Stimulated activated CD8-positive, alpha-beta memory T cell treated with anti-CD3 and anti-CD28 coated beads, Interleukin-7, amount 100 ng/mL, for 1 hour (primary cell): ENCODE measurements at places on chromosomes 11 and 22.

- DNase-seq, result no peak
These were observed 115.4 kb upstream of the SEZ6L start for GRCh38 chr22:26053737-26054316.

DNA sequence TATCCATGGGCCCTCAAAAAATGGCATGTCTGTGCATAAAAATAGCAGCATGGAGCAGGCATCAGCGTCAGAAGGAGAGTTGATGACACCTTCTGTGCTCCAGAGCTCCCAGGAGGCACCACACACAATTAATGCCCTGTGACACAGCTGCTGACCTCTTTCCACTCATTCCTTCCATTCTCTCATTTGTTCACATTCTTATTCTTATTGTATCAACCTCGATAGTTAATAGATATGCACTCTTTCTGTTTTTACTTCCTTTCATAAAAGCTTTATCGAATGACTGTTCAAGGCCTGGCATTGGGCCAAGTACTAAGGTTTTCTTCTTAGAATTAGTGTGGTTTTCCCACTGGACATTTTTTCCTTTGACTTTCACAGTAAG lies 266.0 kb upstream of the MTNR1B start:
- no peak for DNase-seq

GRCh38 chr11:56819916-56820315 lies 71.4 kb upstream of the OR9G4 start:
- no peak for DNase-seq

- no peak for DNase-seq
These were observed 28.6 kb upstream of the PPARA start for GRCh38 chr22:46121523-46122287.

GRCh38 chr11:112134473-112134872 lies 29.4 kb downstream of the IL18 start:
- no peak for DNase-seq

GRCh38 chr11:60777572-60777971 lies 7.6 kb upstream of the MS4A10 start:
- DNase-seq, result no peak

- no peak for DNase-seq
These were observed 906.3 kb downstream of the DLG2 start for GRCh38 chr11:84720706-84721402.

GRCh38 chr11:2459016-2459725 lies 14.4 kb downstream of the KCNQ1 start:
- DNase-seq, result no peak

- DNase-seq, result no peak
These were observed 16.5 kb downstream of the LRRC10B start for GRCh38 chr11:61524963-61525587.

GRCh38 chr11:18264035-18264434 lies 2.0 kb upstream of the SAA1 start:
- DNase-seq, result no peak

- DNase-seq, result no peak
These were observed 276.4 kb upstream of the PLET1 start for GRCh38 chr11:112537026-112537425.

- DNase-seq, result no peak
These were observed 61.2 kb downstream of the TSPAN18 start for GRCh38 chr11:44787981-44788380.

GRCh38 chr11:35725885-35726284 lies 63.3 kb downstream of the TRIM44 start:
- DNase-seq, result no peak

DNA sequence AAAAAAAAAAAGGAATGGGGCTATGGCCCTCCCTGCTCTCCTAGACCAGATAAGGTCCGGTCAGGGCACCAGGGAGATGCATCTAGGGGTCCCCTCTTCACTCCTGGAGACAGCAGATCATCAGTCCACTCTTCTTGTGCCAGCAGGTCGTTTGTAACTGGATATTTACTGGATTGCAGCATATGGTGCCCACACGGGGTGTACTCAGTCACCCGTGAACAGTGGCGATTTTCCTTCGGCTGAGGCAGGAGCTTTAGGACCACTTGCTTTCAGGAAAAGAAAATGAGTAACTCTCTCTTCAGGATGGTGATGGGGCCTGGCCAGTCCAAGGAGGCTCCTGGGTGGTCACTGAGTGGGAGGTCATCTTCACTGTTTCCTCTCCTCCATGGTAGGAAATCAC lies 38.3 kb upstream of the RAB1B start:
- no peak for DNase-seq

DNA sequence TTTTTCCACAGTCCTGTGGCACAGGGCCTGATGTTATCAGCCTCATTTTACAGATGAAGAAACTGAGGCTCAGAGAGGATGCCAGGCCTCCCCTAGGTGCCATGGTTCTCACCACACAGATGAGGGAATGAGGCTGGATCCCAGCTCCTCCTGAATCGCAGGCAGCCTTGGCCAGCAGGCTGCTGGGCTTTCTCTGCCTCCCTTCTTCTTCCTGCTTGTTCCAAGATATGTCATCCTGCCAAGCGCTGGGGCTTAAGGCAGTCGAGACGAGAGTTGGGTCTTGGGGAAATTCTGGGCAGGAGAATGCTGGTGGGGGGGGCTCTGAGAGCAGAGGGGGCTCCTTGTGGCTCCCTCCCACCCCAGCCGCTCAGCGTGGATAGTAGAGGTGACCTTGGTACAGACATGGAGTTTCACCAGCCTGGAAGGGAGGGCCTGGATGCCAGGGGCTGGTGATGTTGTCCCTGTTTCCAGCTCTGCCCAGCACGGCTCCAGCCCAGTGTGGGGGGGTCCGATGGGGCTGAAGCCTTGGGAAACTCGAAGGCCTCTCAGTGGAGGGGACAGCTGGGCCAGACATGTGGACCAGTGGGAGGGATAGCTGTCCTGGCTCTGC lies 16.6 kb upstream of the MPPED1 start:
- no peak for DNase-seq

GRCh38 chr11:79461144-79461543 lies 20.3 kb upstream of the TENM4 start:
- no peak for DNase-seq

- DNase-seq, result no peak
These were observed 241.4 kb downstream of the BRD1 start for GRCh38 chr22:49586244-49586748.

DNA sequence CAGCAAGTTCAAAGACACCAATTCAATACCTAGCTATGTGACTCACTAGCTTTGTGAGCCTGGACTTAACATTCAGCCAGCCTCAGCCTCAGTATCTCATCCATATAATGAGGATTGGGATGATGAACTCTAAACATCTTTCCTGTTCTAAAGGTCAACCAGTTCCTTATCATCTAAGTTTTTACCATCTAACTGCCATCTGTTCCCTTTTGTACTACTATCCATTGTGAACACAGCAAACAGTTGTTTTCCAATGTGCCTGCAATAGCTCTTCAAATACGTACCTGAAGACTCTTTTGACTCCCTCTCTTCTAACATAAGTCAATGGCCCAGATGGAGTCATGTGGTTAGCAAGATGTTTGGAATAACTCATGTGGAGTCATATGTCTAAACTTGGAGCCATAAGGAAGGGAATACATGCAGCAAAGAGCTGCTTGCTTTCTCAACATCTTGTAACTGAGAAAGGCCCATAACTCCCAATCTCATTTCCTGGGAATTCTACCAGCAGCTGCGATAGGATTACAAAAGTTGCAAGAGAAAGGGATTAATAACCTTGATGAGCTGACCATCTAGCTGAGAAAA lies 19.4 kb downstream of the SYTL2 start:
- no peak for DNase-seq

DNA sequence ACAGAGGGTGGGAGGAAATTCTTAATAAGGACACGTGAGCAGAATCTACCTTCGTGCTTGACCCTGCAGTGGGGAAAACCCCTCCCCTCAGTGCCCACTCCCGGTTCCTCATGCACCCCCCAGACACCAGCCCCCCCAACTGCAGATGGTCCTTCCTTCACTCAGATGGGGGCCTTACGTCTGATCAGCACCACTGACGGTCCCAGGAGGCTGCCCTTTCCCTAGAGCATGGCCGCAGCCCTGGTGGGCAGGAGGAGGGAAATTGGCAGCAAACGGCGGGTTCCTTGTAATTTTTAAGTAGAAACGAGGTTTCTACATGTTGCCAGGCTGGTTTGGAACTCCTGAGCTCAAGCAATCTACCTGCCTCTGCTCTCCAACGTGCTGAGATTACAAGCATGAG lies 477.7 kb downstream of the TBC1D22A start:
- no peak for DNase-seq

- DNase-seq, result no peak
These were observed 6.8 kb downstream of the STX3 start for GRCh38 chr11:59761993-59762392.

DNA sequence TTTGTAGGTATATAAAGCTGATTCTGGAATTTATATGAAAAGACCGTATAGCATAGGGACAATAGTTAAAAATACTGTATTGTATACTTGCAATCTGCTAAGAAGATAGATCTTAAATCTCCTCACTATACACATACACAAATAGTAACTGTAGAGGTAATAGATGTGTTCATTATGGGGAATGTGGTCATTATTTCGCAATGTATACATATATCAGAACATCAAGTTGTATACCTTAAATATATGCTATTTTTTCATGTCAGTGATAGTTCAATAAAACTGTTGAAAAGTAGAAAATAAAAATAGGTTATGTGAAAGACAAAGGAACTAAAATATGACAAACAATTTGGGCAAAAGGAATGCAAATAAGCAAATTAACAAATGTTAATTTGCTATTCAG lies 35.2 kb upstream of the LIN7C start:
- no peak for DNase-seq

DNA sequence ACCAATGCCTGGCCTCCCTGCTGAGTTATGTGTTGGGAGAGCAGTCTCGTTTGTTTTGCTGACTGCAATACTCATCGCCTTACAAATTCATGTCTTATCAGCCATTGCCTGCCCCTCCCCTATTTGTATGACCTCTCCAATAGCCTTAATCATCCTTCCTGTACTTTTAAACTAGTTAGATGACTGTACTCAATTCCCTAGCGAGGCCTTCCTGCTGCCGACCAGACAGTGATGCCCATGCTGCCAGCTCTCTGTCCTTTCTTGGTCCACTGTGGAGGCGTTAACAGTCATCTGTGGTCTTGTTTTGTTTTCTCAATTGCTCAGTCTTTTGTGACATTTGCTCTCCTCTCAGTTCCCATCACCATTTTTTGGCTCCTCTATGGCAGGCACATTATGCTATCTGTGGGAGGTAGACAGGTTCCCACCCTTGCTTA lies 20.3 kb upstream of the YPEL1 start:
- DNase-seq, result no peak

- DNase-seq, result no peak
These were observed 861.2 kb downstream of the OPCML start for GRCh38 chr11:132670921-132671675.

DNA sequence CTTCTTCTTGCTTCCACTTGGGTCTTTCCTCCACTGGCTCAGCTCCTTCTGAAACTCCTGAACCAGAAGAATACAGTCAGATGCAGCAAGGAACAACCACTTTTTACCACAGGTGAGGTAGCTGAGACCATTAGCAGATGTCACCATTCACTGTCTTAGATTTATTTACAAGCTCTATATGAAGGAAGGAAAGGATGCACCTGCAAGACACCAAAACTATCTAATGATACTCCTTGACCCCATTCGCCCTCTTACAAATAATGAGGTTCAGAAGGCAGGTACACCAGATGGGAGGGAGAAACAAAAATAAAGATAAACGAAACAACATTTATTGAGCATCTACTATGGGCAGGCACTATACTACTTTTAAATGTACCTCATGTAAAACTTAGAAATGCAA lies 10.3 kb downstream of the TFIP11 start:
- no peak for DNase-seq

DNA sequence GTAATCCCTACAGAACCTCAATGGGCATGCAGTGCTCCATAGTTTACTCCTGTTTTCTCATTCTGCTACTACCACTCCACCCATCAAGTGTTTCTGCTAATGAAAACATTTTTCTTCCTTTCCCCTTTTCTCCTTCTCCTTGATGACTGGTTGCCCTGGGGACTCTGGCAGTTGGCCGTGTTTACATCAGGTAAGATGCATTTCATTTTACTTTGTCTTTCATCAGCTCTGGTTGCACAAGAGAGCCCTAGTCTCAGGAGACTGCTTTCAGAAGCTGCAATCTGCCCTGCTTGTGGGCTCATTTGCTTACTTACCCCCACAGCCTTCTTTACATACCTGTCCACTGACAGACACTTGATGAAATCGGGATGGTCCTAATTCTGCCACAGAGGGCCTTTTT lies 19.6 kb upstream of the LIMK2 start:
- no peak for DNase-seq

- no peak for DNase-seq
These were observed 116.2 kb downstream of the ETS1 start for GRCh38 chr11:128471138-128471661.

DNA sequence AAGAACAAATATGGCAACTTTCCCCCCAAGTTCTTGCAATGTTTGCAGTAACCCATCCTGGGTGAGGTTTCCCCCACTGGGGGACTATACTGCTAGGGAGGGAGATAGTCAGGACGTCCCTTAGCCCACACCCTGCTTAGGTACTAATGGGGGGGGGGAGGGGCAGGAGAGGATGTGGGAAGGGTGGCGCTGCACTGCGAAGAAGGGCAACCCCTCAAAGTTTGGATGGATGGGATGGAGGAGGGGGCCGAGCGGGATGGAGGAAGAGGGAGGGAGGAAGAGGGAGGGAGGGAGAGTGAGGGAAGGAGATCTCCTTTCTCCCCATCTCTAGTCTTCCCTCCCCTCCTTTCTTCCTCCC lies 100.6 kb upstream of the HSD17B12 start:
- no peak for DNase-seq

- no peak for DNase-seq
These were observed 165.0 kb downstream of the UVRAG start for GRCh38 chr11:75980031-75980430.

- no peak for DNase-seq
These were observed 15.5 kb upstream of the ST3GAL4 start for GRCh38 chr11:126339863-126340434.

GRCh38 chr22:36257308-36257707 lies 4.4 kb downstream of the APOL1 start:
- no peak for DNase-seq

GRCh38 chr11:43282607-43283440 lies 29.0 kb upstream of the API5 start:
- DNase-seq, result peak; percentile 7

DNA sequence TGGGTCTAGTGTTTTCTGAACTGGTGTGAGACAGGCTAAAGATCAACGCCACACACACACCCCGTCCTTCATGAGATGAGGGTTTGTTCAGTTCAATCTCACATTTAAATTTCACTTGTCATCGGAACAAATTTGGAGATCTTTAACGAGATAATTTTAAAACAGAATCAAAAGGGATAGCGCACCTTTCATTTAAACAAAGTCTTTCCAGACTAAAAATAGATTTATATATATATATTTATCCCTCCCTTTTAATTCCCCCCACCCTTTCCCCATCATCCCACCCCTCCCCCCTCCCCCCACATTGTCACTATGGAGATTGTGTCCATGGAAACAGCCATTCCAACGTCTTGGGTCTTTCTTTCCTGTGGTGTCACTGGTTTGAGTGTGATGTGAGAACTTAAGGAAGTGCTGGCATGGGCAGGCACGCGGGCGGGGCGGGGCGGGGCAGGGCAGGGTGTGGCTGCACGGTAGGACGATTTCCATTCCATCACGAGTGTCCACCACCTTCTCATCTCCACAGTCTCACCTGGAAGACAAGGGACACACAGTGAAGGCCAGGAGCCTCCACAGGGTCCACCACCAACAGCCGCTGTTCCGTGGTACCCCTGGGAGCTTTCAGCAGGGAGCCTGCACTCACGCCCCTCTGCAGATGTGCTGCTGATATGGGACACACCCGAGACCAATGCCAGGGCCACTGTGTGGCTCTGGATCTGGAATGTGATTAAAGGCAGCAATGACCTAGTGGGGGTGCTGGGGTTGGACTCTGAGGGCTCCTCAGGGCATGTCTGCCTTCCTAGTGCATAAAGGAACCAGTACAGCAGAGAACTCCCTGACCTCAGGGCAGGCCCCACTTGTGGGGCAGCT lies 30.5 kb upstream of the CYP2D6 start:
- DNase-seq, result no peak
